ENCODE measurements at places on chromosomes 1 and 21.

DNA sequence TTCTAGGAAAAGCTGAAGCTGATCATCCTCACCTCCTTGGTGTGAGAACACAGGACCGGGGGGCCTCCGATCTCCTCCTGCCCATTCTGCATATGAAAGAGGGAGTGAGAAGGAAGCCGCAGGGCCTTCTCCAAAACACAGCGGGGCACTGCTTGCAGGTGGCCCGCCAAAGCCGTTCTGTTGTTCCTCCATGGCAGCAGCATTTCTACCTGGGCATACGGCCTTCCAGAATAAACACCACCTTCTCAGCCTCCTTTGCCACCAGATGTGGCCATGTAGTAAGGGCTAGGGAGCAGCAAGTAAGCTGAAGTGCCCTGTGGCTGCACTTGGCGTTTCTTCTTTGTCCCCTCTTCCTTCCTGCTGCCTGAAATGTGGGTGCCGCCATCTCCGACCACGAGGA, 214.9 kb downstream of the TOMM20 start:
- DNase-seq = no peak

DNA sequence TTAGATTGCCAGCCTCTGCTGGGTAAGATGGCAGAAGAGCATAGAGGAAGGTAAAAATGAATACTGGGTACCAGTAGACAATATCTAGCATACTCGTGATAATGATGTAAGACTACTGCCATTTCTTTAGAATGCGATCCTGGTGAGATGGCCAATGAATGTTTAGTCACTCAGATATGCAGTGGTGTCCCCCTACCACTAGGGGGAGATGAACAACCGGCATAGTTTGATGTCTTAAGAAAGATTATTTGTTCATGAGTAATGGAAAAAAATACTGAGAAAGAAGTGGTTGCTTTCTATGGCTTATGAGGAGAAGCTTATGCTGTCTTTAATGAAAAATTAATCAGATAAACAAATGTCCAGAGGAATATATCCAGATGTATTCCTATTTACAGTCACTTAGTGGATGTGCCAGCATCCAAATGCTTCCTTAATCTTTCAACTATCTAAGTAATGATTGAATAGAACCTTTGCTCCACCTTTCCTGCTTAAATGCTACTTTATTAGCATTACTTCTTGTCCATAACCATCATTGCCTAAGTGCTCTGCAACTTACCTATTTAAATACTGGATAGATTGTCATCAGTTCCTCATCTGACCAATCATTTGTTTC, 256.6 kb downstream of the ST6GALNAC3 start:
- DNase-seq = peak; percentile 17

DNA sequence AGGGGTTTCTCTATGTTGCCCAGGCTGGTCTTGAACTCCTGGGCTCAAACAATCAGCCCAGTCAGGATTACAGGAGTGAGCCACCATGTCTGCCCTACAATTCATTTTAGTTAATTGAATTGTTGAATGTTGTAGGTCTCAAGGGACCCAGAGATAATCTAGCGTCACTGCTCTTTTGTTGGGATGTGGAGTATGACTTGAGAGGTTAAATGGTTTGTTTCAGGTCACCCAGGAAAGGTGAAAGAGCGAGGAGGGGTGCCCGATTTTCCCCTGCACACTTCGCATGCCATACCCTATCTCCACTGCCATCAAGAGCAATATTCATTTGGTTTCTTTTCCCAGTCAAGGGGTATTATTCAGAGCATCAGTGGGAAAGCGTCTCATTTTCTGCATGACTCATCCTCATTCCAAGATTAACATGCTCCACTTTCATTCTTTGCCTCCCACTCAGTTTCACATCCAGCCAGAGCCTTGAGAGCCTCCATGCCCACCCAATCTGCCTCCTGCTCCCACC, 13.1 kb upstream of the SLC30A1 start:
- DNase-seq = no peak

DNA sequence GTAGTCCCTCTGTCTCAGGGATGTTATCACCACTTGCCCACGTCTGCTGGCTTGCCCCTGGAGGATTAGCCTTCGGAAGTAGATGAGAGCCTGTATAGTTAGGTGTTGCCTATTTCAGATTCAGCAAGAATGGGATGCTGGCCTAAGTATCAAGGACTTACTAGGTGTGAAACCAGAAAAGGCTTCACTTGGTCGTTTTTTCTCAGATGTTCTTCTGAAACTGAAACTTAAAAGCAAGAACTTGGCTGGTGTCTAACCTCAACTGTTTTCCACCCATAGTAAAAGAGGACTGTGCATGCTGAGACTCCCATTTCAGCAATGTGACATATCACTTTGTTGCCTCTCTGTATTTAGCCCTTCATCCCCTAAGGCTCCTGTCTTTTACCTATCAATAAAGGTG, 67.0 kb upstream of the LRRC53 start:
- peak; percentile 38 for DNase-seq

GRCh38 chr1:41524676-41525675, 40.5 kb upstream of the EDN2 start:
- no peak for DNase-seq

GRCh38 chr1:38117444-38117887, 70.9 kb upstream of the POU3F1 start:
- DNase-seq = no peak

- DNase-seq = no peak
Observed at GRCh38 chr1:159835862-159836525, 9.3 kb downstream of the SLAMF8 start.

GRCh38 chr1:114152508-114153260, 985 bp downstream of the SYT6 start:
- DNase-seq = no peak

- no peak for DNase-seq
Observed at GRCh38 chr1:101410048-101410878, 173.4 kb downstream of the S1PR1 start.

GRCh38 chr1:81452693-81453366, 347.9 kb upstream of the ADGRL2 start:
- DNase-seq = no peak

GRCh38 chr1:203463469-203464062, 12.0 kb upstream of the PRELP start:
- DNase-seq = no peak

DNA sequence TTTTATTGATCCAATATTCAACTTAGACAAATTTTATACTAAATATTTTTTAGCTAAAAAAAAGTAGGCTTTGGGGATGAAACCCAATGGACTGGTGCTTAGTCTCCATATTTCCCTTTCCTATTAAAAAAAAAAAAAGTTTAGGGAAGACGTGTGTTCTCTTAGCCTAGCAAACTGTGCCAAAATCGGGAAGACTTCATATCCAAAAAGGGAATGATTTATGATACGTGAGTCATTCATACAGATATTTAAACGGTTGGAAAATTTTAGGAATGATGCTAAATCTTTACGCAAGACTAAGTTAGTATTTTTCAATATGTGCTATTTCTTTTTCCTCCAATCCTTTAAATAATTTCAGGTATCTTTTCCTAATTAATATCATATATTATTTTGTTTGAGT, 50.7 kb downstream of the SPATA17 start:
- no peak for DNase-seq

GRCh38 chr1:47189844-47190508, at the start of gene PDZK1IP1:
Gene PDZK1IP1, minus strand, starts transcription at chr1:47190036. Its CDS starts 104 bp downstream, at chr1:47189932.
- no peak for DNase-seq

- no peak for DNase-seq
Observed at GRCh38 chr1:42266253-42267135, 68.5 kb downstream of the FOXJ3 start.

DNA sequence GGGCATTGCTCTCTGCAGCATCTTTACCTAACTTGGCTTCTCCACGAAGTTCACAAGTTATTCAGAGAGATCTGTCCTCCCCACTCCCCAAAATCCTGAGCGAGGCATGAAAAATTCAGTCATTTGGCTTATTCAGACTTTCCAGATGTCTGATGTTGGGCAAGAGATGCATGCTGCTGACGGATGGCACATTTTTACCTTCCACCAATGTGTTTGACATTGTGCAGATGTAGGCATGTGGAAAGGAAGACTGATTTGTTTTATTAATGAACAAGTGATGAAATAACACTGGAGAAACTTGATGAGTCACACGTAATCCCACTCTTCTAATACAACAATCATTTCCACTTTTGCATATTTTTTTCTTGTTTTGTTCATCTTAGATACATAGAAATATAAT, 86.7 kb downstream of the C1orf94 start:
- DNase-seq = no peak

DNA sequence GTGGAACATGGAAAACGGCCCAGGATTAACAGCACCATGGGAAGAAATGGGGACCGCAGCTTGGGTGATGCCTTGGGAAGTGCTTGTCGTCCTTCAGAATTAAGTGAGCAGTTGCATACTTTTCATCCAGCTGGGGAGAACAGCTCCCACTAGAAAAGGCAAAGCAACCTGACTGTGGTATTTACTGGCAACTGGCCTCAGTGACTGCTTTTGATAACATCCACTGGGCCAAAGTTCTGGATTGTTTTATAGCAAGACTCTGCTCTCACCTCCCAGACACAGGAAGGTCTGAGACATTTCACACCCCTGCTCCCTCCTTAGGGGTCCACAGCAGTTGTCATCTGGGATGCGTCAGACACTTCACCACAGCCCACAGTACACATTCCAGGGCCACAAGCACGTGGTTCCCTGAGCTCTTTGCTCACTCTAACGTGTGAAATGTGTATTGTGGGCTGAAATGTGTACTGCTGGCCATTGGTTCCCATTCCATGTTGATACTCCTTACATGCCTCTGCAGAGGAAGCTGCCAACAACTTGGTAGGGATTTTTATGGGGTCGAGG, 6.6 kb downstream of the PAPPA2 start:
- DNase-seq = no peak

DNA sequence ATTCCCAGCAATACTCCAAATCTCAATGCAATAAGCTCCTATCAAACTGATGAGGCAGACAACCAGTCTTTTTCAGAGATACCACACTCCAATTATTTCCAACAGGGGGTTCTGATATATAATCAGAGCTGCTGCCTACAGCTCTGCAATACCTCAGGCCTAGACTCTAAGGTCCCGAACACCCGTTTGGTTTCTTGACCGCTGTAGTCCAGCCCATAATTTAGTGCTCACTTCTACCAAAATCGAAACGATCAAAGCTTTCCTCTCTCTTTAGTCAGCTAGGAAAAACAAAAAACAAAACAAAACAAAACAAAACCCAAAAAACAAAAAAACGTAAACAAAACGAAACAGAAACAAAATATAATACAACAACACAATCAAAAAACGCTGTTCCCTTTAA, 453.0 kb downstream of the NEGR1 start:
- DNase-seq = no peak

GRCh38 chr1:178311164-178311563, 185.6 kb downstream of the CLEC20A start:
- no peak for DNase-seq

- DNase-seq = no peak
Observed at GRCh38 chr1:7335224-7335879, 435.7 kb upstream of the VAMP3 start.

- DNase-seq = no peak
Observed at GRCh38 chr1:7727809-7728471, 43.2 kb upstream of the VAMP3 start.

DNA sequence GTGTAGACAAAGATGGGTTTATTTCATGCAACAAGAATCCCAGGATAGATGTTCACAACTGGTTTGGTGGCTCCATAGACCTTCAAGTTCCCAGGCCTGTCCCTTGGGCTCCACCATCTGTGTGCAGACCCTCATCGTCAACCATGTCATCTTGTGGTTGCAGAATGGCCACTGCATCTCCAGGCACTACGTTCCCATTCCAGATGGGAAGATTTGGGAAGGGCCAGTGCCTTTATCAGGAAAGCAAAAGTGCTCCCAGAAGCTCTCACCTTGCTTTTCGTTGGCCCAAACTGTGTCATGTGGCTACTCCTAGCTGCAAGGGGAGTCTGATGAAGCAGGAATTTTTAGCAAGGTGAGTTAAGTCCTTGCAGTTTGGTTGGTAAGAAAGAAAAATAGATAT, 12.8 kb downstream of the TMCC2 start:
- DNase-seq = no peak

DNA sequence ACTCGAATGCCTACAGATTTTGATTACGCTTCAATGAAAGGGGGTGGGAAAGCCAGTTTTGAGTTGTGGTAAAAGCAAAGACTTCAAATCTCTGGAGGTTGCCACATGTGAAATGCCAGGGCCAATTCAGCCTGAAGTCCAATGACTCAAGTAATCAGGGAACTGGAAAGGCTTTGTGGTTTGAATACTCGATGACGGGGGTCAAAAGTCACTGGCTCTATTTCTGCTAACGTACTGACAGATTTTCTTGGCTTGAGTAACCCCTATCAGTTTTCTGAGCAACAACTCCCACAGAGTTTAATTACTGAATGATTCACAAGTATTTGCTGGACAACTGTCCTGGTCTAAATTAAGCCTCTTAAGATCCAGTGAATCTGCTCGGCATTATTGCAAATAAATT, 152.2 kb downstream of the SIPA1L2 start:
- DNase-seq = no peak

DNA sequence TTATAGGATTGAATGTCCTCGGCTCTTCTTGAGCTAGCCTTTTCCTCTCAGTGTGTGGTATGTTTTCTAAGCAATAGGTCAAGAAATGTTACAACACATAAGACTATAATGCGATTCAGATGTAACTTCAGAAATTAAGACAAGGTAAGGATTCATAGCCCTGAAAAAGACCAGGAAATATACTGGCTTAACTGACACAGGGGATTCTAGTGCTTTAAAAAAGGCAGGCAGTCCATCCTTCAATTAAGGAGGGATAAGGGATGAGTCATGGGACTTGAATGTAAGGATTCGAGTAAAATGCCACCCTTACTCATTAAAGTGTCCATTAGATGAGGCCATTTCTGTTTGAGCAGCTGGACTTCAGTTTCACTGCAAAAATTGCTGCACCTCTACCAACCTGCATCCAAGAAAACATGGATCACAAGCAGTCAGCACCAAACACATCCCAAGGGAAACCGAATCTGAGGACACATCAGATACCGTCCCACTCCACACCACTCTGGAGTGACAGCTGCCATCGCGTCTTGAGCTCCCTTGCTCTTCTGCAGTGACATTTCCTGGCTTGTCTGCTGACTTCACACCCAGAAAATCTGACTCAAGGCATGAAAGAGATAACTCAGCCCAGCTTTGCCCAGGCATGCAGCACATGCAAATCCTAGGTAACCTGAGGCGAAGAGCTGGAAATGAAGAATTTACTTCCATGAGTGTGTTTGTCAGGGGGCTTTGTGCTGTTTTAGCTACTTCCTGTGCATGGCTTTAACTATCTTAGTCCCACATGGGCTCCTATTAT, 37.8 kb downstream of the NGF start:
- DNase-seq = no peak
